ENCODE measurements at places on chromosomes 4 and X. TPM values are rescaled to one million over a fixed set of nuclear protein-coding genes. Genes with fewer than 3 reads are reported as not detected.

DNA sequence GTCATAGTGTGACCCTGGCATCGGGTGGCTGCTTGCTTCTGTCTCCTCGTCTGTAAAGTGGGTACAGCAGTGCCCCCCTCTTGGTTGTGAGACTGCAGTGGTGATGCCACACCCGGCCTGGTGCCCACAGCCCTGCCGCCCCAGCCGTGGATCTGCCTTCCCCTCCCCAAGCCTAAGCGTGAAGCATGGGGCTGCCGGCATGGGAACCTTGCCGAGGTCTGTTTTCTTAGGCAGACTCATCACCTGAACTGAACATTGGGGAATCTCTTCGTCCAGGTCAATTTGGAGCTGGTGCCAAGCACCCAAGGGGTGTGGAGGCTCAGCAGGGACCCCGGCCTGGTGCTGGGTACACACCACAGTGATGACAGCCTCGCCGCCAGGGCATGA lies 108.4 kb downstream of the PSAPL1 start:
- DNase-seq, result no peak

DNA sequence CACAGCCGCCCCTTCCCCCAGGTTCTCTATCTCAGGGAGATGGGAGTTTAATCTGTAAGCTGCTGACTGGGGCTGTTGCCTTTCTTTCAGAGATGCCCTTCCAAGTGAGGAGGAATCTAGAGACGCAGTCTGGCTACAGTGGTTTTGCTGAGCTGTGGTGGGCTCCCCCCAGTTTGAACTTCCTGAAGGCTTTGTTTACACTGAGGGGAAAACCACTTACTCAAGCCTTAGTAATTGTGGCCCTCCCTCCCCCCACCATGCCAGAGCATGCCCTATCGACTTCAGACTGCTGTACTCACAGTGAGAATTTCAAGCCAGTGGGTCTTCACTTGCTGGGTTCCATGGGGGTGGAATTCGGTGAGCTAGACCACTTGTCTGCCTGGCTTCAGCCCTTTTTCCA lies 131.3 kb downstream of the FAAH2 start:
- no peak for DNase-seq

GRCh38 chr4:982814-983213 lies 4.0 kb upstream of the IDUA start:
- DNase-seq, result no peak

- DNase-seq, result no peak
Measured at GRCh38 chr4:86101841-86102240, 258.0 kb downstream of the MAPK10 start.

GRCh38 chrX:108614616-108615015 lies 121.7 kb downstream of the IRS4 start:
- no peak for DNase-seq

- DNase-seq, result no peak
Measured at GRCh38 chr4:142130666-142131065, 494.3 kb downstream of the IL15 start.

GRCh38 chr4:135605076-135605475 lies 1403.5 kb upstream of the PABPC4L start:
- no peak for DNase-seq

- DNase-seq, result peak; percentile 21
Measured at GRCh38 chrX:10722851-10723250, 102.5 kb upstream of the MID1 start.

The IGBP1 gene
- 65.6 TPM for total RNA-seq

The NEIL3 gene
- 30.3 TPM for total RNA-seq

The NHSL2 gene
- 7.9 TPM for total RNA-seq

The FAM149A gene
- total RNA-seq, result not detected
